Activated T-cell treated with anti-CD3 and anti-CD28 coated beads, Interleukin-2, amount 50 U/mL, for 72 hours (primary cell): ENCODE measurements at places on chromosomes 16 and 17. TPM values are rescaled to one million over a fixed set of nuclear protein-coding genes. Genes with fewer than 3 reads are reported as not detected.
A peak's percentile ranks its signal among the peaks of the same experiment; 100 is the strongest.

DNA sequence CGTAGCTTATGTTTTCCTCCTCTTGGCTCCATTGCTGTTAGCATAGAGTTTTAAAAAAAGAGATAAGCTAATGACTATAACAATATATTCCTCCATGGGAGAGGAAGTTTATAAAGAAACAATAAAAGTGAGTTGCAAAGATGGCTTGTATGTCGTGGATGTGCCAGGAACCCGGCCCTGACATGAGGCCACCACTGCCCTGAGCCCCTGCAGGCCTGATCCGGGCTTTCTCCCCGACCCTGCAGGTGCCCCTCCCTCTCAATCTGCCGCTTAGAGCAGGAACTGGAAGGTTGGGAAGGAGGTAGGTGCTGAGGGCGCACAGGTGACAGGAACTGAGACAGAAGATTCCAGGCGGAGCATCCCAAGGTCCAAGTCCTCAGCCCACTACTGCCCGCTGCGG is 11.7 kb downstream of the PAM16 start:
- H3K27me3 ChIP-seq, result no peaks in the 10 kb centered on the region
- no peak for DNase-seq

- H3K27ac ChIP-seq, result peak overlapping the region; percentile 78
- H3K27me3 ChIP-seq, result peaks cover 17% of the 10 kb centered on the region
- H3K36me3 ChIP-seq, result peaks cover 5% of the 10 kb centered on the region
- DNase-seq, result no peak
- H3K4me3 ChIP-seq, result peak overlapping the region; percentile 25
These were observed 40.7 kb upstream of the MAP3K14 start for GRCh38 chr17:45357364-45357997.

- H3K27me3 ChIP-seq, result peaks cover 26% of the 10 kb centered on the region
- H3K4me1 ChIP-seq, result no peaks in the 10 kb centered on the region
- H3K4me3 ChIP-seq, result no peak overlapping the region
- no peak overlapping the region for H3K27ac ChIP-seq
- H3K36me3 ChIP-seq, result no peaks in the 10 kb centered on the region
- DNase-seq, result no peak
These were observed 34.5 kb upstream of the CLEC3A start for GRCh38 chr16:77987810-77988209.

The KRT24 gene
- not detected for total RNA-seq

The SEC14L5 gene
- 0.02 TPM for total RNA-seq

DNA sequence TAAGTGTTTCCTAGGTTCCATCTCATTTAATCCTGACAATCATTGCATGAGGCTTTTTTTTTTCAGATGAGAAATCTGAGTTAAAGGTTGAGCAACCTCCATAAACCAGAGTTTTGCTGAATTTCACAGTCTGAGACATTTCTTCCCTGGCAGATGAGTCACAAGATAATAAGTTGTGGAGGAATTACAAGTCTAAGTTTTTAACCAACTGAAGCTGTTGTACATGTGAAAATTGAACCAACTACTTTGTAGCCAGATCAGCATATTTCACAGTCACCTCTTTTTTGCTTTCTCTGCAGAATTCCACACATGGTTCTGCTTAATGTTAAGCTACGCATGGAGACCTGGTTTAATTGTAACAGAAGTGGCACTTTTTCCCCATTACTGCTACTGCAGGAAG is 765.6 kb downstream of the CDH11 start:
- H3K4me3 ChIP-seq, result no peak overlapping the region
- H3K27me3 ChIP-seq, result no peaks in the 10 kb centered on the region
- no peaks in the 10 kb centered on the region for H3K36me3 ChIP-seq
- no peaks in the 10 kb centered on the region for H3K4me1 ChIP-seq
- no peak overlapping the region for H3K27ac ChIP-seq

The KRTAP9-4 gene
- total RNA-seq, result not detected

The PRKCA gene
- 138 TPM for total RNA-seq

- H3K27me3 ChIP-seq, result peaks cover 60% of the 10 kb centered on the region
- peak overlapping the region; percentile 52 for H3K4me3 ChIP-seq
- no peaks in the 10 kb centered on the region for H3K36me3 ChIP-seq
- no peak overlapping the region for H3K27ac ChIP-seq
These were observed 8.1 kb downstream of the C1QL1 start for GRCh38 chr17:44959821-44960531.

The ABCA6 gene
- 0.22 TPM for total RNA-seq

- no peak for DNase-seq
- H3K36me3 ChIP-seq, result no peaks in the 10 kb centered on the region
- H3K27me3 ChIP-seq, result no peaks in the 10 kb centered on the region
- H3K4me1 ChIP-seq, result peaks cover 38% of the 10 kb centered on the region
- H3K27ac ChIP-seq, result peak overlapping the region; percentile 10
These were observed 1.4 kb downstream of the BCKDK start for GRCh38 chr16:31109622-31110021.

GRCh38 chr16:15790458-15790857 is 66.4 kb downstream of the MYH11 start:
- H3K27me3 ChIP-seq, result no peaks in the 10 kb centered on the region
- H3K4me3 ChIP-seq, result no peak overlapping the region
- no peak for DNase-seq
- no peak overlapping the region for H3K27ac ChIP-seq
- H3K36me3 ChIP-seq, result no peaks in the 10 kb centered on the region

The FNDC8 gene
- not detected for total RNA-seq

DNA sequence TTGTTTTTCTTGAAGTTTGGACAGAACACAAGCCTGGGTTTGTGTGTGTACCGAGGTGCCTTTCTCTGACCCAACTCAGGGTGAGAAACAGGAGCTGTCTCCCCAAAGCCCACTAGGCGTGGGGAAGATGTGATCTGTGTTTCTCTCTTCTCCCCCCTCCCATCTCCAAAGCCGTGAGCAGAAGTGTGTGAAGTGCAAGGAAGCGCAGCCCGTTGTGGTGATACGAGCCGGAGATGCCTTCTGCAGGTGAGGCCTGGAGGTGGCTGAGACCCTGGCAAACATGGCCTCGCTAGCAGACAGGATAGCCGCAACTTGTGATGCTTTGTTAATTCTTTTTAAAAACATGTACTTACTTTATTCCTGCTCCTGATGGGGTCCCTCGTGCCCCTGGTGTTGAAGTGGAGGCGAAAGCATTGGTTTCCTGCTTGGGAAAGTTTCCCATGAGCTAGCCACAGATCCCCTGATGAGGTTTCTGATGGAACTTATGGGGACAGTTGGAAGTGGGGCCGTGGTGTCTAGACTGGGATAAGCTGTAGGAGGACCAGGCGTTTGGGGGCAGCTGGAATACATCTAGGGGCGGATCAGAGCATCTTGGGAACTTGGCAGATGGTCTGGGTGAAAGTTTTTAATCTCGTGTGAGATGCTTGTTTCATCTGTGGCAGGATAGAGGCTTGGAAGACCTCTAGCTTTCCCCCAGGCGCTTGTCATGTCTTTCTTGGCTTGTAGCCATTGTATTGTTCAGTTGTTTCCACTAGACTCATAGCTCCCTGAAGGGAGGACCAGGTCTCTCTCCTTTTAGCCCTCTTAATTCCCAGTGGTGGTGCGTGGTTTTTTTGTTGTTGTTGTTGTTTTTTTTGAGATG is 893 bp downstream of the CTU2 start:
- H3K27me3 ChIP-seq, result no peaks in the 10 kb centered on the region
- H3K4me3 ChIP-seq, result peak overlapping the region; percentile 87
- no peaks in the 10 kb centered on the region for H3K36me3 ChIP-seq
- DNase-seq, result no peak
- peaks cover 58% of the 10 kb centered on the region for H3K4me1 ChIP-seq

The PTX4 gene
- total RNA-seq, result not detected

The ALOXE3 gene
- not detected for total RNA-seq

The SRCIN1 gene
- total RNA-seq, result 0.72 TPM

The GNG13 gene
- total RNA-seq, result not detected

The TBC1D28 gene
- total RNA-seq, result not detected

The PPP1R27 gene
- not detected for total RNA-seq

The MARCHF10 gene
- total RNA-seq, result not detected

The B3GNT9 gene
- total RNA-seq, result 5.7 TPM

- no peak for DNase-seq
- peaks cover 30% of the 10 kb centered on the region for H3K4me1 ChIP-seq
- no peaks in the 10 kb centered on the region for H3K27me3 ChIP-seq
- H3K27ac ChIP-seq, result peak overlapping the region; percentile 76
These were observed 54.8 kb downstream of the VAC14 start for GRCh38 chr16:70746040-70746707.

- H3K27me3 ChIP-seq, result no peaks in the 10 kb centered on the region
- peak overlapping the region; percentile 89 for H3K27ac ChIP-seq
- H3K4me3 ChIP-seq, result peak overlapping the region; percentile 77
- peaks cover 94% of the 10 kb centered on the region for H3K4me1 ChIP-seq
- DNase-seq, result peak; percentile 14
These were observed 97.0 kb downstream of the PRKCA start for GRCh38 chr17:66399441-66399840.

The MFAP4 gene
- total RNA-seq, result 0.82 TPM

GRCh38 chr16:5175266-5175665 is 77.7 kb upstream of the EEF2KMT start:
- H3K27me3 ChIP-seq, result no peaks in the 10 kb centered on the region
- DNase-seq, result no peak
- no peaks in the 10 kb centered on the region for H3K36me3 ChIP-seq
- H3K4me3 ChIP-seq, result no peak overlapping the region
- no peaks in the 10 kb centered on the region for H3K4me1 ChIP-seq

DNA sequence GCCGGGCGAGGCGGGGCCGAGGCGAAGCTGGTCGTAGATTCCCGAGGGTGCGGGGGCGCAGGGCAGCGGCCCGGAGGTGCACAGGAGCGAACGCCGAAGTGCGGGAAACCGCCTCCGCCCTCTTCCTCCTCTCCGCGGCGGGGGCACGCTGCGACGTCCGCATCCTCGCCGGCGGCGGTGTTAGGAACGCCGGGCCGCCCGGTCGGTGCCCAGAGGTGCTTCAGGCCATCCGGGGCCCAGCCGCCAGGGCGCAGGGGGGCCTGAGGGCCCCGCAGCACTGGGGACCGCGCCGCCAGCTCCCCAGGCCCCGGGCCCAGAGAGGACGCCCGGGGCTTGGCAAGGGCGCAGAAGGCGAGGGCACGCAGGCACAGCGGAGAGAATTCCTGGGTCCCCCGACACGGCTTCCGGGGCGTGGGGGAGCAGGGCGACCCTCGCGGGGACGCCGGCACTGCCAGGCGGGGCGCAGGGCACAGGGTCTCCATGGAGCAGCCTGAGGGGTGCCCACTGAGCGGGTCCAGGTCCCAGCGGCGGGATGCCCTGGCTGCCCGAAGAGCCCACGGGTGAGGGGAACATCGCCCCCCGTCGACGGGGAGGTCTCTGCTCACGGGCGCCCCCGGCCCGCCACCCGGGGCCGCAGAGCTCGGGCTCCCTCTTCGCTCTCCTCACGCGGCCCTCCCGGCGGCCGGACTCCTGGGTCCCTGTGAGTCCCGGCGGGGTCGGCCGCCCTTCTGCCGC is 576 bp downstream of the EPOP start:
- H3K27me3 ChIP-seq, result peaks cover 15% of the 10 kb centered on the region
- H3K4me3 ChIP-seq, result peak overlapping the region; percentile 70
- DNase-seq, result peak; percentile 64
- H3K4me1 ChIP-seq, result peaks cover 59% of the 10 kb centered on the region
- no peaks in the 10 kb centered on the region for H3K36me3 ChIP-seq

- H3K36me3 ChIP-seq, result peaks cover 4% of the 10 kb centered on the region
- H3K4me1 ChIP-seq, result no peaks in the 10 kb centered on the region
- H3K4me3 ChIP-seq, result no peak overlapping the region
- DNase-seq, result no peak
- no peaks in the 10 kb centered on the region for H3K27me3 ChIP-seq
These were observed 26.4 kb downstream of the NMT1 start for GRCh38 chr17:45087504-45087975.

- H3K4me3 ChIP-seq, result no peak overlapping the region
- H3K27ac ChIP-seq, result no peak overlapping the region
- H3K4me1 ChIP-seq, result no peaks in the 10 kb centered on the region
- H3K27me3 ChIP-seq, result no peaks in the 10 kb centered on the region
- peaks cover 30% of the 10 kb centered on the region for H3K36me3 ChIP-seq
These were observed 22.3 kb upstream of the TRAP1 start for GRCh38 chr16:3739636-3740035.

DNA sequence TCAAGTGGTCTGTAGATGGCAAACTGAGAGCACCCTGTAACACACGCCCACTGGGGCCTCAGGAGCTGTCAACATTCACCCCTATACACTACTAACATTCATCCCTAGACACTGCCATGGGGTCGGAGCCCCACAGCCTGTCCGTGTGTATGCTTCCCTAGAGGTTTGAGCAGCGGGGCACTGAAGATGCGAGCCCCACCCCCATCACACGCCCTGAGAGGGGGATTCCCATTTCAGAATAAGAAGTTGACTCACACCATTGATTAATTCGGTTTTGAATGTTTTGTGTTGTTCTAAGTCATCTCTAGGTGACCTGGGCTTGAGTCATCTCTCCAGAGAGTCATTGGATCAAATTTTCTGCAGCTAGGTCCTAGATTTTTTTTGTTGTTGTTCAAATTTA is 37.3 kb upstream of the MMD start:
- peaks cover 29% of the 10 kb centered on the region for H3K4me1 ChIP-seq
- DNase-seq, result peak; percentile 81
- no peaks in the 10 kb centered on the region for H3K36me3 ChIP-seq
- no peak overlapping the region for H3K27ac ChIP-seq
- H3K27me3 ChIP-seq, result peaks cover 10% of the 10 kb centered on the region

- no peak for DNase-seq
- H3K36me3 ChIP-seq, result no peaks in the 10 kb centered on the region
- H3K4me3 ChIP-seq, result no peak overlapping the region
- no peak overlapping the region for H3K27ac ChIP-seq
- no peaks in the 10 kb centered on the region for H3K27me3 ChIP-seq
These were observed 721.6 kb upstream of the SOX9 start for GRCh38 chr17:71399221-71399620.

GRCh38 chr17:4877089-4877488 is 22.2 kb upstream of the C17orf107 start:
- no peak for DNase-seq
- H3K4me1 ChIP-seq, result peaks cover 4% of the 10 kb centered on the region
- no peaks in the 10 kb centered on the region for H3K27me3 ChIP-seq

The MIEN1 gene
- total RNA-seq, result 39.4 TPM

The TP53TG3D gene
- total RNA-seq, result 0.86 TPM

The STAC2 gene
- not detected for total RNA-seq

- H3K27ac ChIP-seq, result peak overlapping the region; percentile 98
- H3K4me1 ChIP-seq, result peaks cover 54% of the 10 kb centered on the region
- H3K36me3 ChIP-seq, result peaks cover 7% of the 10 kb centered on the region
- DNase-seq, result peak; percentile 97
These were observed 472 bp upstream of the ARHGDIA start for GRCh38 chr17:81871387-81872230.

- no peak overlapping the region for H3K27ac ChIP-seq
- H3K36me3 ChIP-seq, result no peaks in the 10 kb centered on the region
- no peaks in the 10 kb centered on the region for H3K4me1 ChIP-seq
These were observed 14.2 kb upstream of the KCNG4 start for GRCh38 chr16:84254062-84254461.

The LAT gene
- 360 TPM for total RNA-seq
